ENCODE measurements at places on chromosomes 16 and 17.

DNA sequence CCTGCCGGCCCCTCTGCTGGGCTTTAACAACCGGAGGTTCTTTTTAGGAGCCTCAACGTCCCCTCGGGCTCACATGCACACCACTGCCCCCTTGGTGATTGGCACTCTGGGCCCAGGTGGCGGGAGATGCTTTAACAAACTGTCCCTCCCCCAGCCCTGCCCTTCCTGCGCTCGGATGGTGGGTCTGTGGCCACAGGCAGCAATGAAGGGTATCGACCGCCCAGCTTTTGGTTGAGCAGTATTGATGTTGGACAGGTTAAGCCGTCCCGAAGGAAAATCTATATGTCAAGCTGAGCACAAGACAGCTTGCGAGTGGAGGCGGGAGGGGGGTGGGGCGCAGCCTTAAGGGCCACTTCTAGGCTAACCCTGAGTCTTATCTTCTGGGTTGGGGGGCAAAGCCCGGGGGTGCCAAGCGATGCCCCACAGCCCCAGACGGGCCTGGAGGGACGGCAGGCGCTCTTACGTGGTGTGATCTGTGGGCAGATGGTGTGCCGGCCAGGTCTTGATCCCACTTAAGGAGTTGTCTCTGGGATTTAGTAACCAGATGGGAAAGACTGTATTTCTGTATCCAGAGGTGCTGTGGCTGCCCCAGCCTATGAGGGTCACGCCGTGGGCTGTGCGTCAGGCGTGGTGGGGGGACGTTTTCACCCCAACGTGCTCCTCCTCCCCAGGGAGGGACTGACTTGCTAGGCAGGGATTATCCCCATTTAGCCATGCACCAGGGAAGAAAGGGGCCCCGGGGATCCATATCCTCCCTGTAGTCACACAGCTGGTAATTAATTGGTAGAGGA, 6.2 kb downstream of the GSE1 start:
- no peak overlapping the region for H3K4me3 ChIP-seq
- DNase-seq, result no peak
- peaks cover 74% of the 10 kb centered on the region for H3K36me3 ChIP-seq

DNA sequence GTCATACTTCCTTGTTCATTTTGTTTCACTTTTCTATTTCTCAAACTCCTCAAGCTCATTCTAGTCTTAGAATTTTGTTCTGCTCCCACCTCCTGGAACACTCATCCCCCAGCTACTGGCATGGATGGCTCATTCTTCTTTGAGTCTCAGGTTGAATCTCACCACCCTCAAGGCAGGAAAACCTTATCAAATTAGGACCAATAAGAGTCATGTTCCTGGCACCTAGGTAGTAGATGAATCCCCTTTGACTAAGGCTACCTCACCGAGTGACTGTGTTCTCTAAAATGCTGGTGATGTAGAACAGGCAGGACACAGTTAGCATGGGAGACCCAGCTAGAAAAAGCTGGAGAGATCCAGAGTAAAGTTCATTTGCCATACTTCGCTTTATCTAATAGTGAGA, 1050.8 kb upstream of the EEF2KMT start:
- H3K27ac ChIP-seq, result no peak overlapping the region
- H3K4me1 ChIP-seq, result no peaks in the 10 kb centered on the region
- no peaks in the 10 kb centered on the region for H3K27me3 ChIP-seq
- no peak overlapping the region for H3K4me3 ChIP-seq
- no peak for DNase-seq

DNA sequence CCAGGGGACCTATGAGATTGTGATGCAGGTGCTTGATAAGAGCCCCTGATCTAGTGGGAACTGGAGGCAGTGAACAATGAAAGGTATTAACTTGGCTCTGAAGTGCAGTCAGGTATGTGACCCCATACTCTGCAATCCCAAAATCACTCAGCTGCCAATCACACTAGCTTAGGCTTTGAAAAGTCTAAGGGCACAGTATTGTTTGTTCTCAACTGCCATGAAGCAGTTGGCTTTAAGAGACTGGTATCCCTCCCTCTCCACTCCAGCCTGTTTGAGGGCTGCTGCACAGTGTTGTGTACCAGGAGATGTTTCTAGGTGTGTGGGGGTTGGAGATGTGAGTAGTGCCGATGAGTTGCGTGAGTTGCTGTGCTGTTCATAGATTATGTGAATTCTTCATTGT, 2.4 kb downstream of the YPEL2 start:
- H3K4me1 ChIP-seq, result peaks cover 31% of the 10 kb centered on the region
- no peaks in the 10 kb centered on the region for H3K27me3 ChIP-seq
- DNase-seq, result no peak
- no peak overlapping the region for H3K4me3 ChIP-seq
- peak overlapping the region; percentile 9 for H3K27ac ChIP-seq

DNA sequence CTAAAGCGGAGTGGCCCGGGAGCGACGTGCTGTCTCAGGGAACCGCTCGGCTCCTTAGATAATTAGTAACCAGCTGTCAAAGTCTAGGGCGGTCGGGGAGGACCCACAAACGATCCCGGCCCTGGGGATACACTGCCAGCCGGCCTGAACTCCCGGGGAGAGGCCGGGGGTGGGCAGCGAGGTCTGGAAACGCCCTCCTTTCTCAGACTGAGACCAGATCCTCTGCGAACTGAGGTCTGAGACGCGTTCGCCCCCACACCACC, 1.3 kb downstream of the HNF1B start:
- H3K27ac ChIP-seq, result no peak overlapping the region
- peaks cover 68% of the 10 kb centered on the region for H3K27me3 ChIP-seq
- peaks cover 5% of the 10 kb centered on the region for H3K4me1 ChIP-seq

- H3K27ac ChIP-seq, result no peak overlapping the region
- H3K27me3 ChIP-seq, result no peaks in the 10 kb centered on the region
- H3K4me3 ChIP-seq, result no peak overlapping the region
- no peak for DNase-seq
- H3K36me3 ChIP-seq, result peaks cover 5% of the 10 kb centered on the region
- H3K4me1 ChIP-seq, result no peaks in the 10 kb centered on the region
Measured at GRCh38 chr16:69471121-69471520, 46.7 kb downstream of the CYB5B start.

GRCh38 chr16:30903002-30903401, 6.6 kb downstream of the CTF1 start:
- no peaks in the 10 kb centered on the region for H3K36me3 ChIP-seq
- peak overlapping the region; percentile 91 for H3K27ac ChIP-seq

GRCh38 chr16:73031155-73031866, 16.6 kb downstream of the ZFHX3 start:
- no peaks in the 10 kb centered on the region for H3K27me3 ChIP-seq
- peaks cover 32% of the 10 kb centered on the region for H3K4me1 ChIP-seq
- H3K27ac ChIP-seq, result no peak overlapping the region
- H3K4me3 ChIP-seq, result no peak overlapping the region

- no peaks in the 10 kb centered on the region for H3K27me3 ChIP-seq
- H3K36me3 ChIP-seq, result no peaks in the 10 kb centered on the region
- no peak overlapping the region for H3K27ac ChIP-seq
- H3K4me1 ChIP-seq, result no peaks in the 10 kb centered on the region
Measured at GRCh38 chr16:10782628-10783027, 36.0 kb downstream of the TVP23A start.

- H3K27me3 ChIP-seq, result no peaks in the 10 kb centered on the region
- no peak overlapping the region for H3K27ac ChIP-seq
- H3K4me1 ChIP-seq, result no peaks in the 10 kb centered on the region
- H3K36me3 ChIP-seq, result no peaks in the 10 kb centered on the region
- no peak for DNase-seq
- H3K4me3 ChIP-seq, result no peak overlapping the region
Measured at GRCh38 chr17:6936370-6937028, 59.4 kb upstream of the ALOX12 start.

DNA sequence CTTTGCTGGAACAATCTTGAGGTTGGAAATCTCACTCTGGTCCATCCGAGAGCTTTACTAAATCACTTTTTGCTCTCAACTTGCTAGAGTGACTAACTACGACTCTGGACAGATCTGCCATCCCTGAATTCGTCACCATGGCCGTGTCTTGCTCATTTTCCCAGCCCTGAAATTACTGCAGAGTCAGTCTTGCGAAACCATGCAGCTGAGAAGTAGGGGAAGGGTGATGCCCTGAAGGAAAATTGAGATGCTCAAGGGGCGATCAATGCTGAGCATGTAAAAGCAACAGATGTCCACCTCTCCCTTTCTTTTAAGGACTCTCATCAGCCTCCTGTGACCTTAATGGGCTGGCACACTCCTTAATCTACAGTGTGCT, 18.8 kb downstream of the PCTP start:
- H3K36me3 ChIP-seq, result no peaks in the 10 kb centered on the region
- DNase-seq, result no peak
- H3K27ac ChIP-seq, result no peak overlapping the region

GRCh38 chr16:48583075-48584065, 26.6 kb downstream of the N4BP1 start:
- H3K27ac ChIP-seq, result no peak overlapping the region
- DNase-seq, result no peak
- H3K4me1 ChIP-seq, result no peaks in the 10 kb centered on the region
- H3K4me3 ChIP-seq, result no peak overlapping the region

DNA sequence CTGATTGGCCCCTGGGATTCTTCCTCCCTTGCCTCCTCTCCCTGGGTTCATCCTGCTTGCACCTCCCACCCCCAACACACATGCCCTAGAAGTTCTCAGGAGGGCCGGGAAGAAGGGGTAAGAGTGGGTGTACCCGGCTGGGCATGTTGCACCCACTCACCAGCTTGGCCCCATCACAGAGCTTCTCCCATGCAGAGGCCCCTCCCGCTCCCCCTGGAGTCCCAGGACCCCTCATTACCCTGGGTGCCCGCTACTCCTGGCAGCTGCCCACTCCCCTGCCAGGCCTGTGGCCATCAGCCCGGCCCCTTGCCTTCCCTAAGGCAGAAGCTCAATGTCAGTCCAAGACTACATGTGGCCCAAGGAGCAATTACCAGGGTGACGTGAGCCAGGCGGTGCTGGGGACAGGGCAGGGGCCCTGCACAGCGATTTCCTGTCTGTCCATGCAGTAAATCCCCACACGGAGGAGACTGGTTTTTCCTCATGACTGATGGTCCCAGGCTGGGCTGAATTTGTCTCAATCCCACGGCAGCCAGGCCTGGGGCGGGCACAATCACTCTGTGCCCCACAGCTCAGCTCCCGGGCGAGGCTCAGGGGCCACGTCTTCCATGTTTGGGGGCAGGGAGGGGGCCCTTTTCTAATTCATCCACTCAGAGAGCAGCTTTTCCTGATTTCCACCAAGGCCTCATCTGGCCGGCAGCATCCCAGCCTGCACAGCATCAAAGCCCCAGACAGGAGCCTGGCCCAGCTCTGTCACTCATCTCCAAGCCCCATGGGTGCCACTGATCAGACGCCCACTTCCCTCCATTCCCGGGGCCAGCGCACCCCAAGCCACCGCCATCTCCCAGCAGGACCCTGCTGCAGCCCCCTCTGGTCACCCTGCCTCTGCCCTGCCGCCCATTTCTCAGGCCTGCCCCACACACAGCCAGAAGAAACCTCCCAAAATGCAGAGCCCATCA, 234.7 kb downstream of the KATNIP start:
- H3K27ac ChIP-seq, result no peak overlapping the region
- H3K27me3 ChIP-seq, result no peaks in the 10 kb centered on the region
- H3K4me1 ChIP-seq, result no peaks in the 10 kb centered on the region
- H3K4me3 ChIP-seq, result no peak overlapping the region
- DNase-seq, result no peak

DNA sequence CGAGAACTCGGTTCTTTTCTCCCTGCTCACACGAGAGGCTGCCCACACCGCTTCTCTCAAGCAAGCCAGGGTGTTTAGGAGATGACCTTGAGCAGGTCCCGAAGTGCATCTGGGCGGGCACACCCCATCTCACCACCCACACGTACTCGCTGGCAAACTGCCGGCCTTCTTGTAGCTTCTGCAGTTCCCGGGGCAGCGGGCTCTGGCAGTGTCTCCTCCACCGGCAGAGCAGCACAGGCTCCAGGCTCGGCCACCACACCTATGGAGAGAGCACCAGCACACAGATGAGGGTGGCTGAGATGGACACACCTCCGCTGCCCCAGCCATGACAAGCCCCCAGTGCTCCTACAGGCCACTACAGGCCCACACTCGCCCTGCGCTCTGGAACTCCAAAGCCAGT, 23.5 kb downstream of the ZNF276 start:
- H3K27me3 ChIP-seq, result no peaks in the 10 kb centered on the region
- H3K4me3 ChIP-seq, result no peak overlapping the region
- no peak overlapping the region for H3K27ac ChIP-seq
- H3K36me3 ChIP-seq, result peaks cover 59% of the 10 kb centered on the region

GRCh38 chr17:80384078-80384960, 30.6 kb upstream of the ENDOV start:
- H3K36me3 ChIP-seq, result peaks cover 98% of the 10 kb centered on the region
- no peaks in the 10 kb centered on the region for H3K4me1 ChIP-seq
- H3K4me3 ChIP-seq, result no peak overlapping the region
- DNase-seq, result no peak

GRCh38 chr16:4976079-4976478, 17.9 kb downstream of the SEC14L5 start:
- no peak for DNase-seq
- H3K27ac ChIP-seq, result no peak overlapping the region
- no peaks in the 10 kb centered on the region for H3K36me3 ChIP-seq
- H3K4me1 ChIP-seq, result no peaks in the 10 kb centered on the region
- H3K4me3 ChIP-seq, result no peak overlapping the region

DNA sequence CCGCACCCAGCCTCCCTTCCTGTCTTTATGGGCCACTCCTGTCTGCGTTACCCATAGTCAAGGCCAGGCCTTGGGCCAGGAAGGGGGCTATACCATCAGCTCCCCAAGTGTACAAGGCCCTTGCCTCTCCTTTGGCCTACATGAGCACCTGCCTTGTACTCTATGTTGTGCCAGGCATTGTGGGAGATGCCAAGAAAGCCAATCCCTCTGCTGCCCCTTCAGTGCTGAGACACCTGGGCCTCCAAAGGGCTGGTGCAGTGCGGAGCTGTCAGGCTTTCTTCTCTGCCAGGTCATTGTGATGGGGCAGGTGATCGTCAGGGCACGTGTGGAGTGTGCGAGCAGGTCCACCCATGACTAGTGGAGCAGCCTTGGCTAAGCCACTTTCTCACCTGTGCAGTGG, 59.9 kb downstream of the MPRIP start:
- no peak overlapping the region for H3K4me3 ChIP-seq
- H3K36me3 ChIP-seq, result peaks cover 29% of the 10 kb centered on the region
- H3K4me1 ChIP-seq, result peaks cover 28% of the 10 kb centered on the region
- no peaks in the 10 kb centered on the region for H3K27me3 ChIP-seq
- no peak for DNase-seq

DNA sequence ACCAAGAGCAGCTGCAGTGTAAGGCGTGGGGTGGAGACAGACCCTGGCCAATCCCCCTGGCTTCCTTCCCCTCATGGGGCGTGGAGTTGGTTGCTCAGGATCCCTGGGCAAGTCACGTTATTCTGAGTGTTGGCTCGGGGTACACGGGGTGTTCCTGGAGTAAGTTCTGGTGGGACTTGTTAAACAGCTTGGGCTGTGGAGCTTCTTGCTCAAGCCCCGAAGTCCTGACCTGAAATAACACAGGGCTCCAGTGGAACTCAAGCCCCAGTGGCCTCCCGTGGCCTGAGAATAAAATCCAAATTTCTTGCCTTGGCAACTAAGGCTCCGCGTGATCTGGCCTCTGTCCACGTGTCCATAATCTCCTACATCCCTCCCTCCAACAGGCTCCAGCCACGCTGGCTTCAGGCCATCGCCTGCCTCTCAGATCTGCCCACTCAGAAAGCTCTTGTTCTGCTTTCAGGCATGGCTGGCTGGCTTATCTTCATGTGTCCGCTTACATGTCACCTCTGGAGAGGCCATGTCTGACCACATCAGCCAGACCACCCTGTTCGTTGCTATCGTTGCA, 49.3 kb upstream of the BCO1 start:
- no peak overlapping the region for H3K4me3 ChIP-seq
- peak overlapping the region; percentile 18 for H3K27ac ChIP-seq
- no peaks in the 10 kb centered on the region for H3K36me3 ChIP-seq

Measured in thymus (tissue), 14 donors.